ENCODE measurements at places on chromosomes 4 and X.

- no peak for DNase-seq
Measured at GRCh38 chr4:73660808-73661207, 40.6 kb upstream of the RASSF6 start.

DNA sequence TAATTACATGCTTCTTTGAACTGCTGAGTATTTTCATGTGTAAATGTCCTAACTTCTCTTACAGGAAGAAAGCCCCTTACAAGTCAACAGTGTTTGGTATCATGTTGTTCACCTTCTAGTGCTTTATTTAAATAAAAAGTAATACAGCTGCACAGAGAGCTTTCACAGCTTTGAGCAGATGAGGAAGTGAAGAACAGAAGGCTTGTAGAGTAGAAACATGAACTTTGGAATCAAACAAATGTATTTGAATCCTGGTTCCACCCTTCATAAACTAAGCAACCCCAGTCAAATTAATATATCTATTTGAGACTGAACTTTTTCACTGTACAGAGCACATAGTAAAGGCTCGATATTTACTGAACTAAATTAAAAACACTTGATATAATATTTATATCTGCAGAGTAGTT, 120.5 kb downstream of the CAMK2D start:
- no peak for DNase-seq

DNA sequence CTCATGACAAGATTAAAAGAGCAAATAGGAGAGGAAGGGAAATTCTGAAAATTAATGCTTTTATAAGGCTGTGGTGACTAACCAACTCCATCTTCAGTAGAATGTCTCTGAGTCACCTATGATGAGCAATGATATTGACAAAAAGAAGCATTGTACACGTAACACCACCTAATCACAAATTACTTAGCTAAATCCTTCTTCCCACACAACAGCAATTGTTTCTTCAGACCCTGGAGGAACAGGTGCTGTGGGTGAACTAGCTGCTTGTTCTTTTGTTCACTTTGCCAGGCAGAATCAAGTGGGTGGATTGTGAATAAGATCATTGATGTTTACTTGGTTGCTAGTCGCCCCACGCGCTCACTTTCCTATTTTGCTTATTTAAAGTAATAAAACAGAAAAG, 315.5 kb downstream of the CAMK2D start:
- DNase-seq = no peak

DNA sequence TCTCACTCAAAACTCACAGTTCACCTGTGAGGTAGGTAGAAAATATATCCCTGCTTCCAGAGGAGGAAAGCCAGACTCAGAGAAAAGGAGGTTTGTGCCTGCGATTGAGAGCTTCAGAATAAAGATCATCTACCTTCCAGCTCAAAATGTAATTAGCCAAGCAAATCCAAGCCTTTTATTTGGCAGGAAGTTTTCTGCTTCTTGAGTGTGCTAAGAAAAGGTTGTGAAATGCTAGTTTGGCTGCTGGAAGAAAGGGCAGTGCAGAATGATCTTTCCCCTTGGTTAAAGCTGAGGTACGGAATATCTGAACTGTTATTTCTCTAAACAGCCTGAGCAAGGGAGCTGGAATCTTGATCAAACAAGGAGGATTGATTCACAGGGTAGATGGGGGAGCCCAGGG, 59.7 kb upstream of the VCX3B start:
- DNase-seq = no peak

DNA sequence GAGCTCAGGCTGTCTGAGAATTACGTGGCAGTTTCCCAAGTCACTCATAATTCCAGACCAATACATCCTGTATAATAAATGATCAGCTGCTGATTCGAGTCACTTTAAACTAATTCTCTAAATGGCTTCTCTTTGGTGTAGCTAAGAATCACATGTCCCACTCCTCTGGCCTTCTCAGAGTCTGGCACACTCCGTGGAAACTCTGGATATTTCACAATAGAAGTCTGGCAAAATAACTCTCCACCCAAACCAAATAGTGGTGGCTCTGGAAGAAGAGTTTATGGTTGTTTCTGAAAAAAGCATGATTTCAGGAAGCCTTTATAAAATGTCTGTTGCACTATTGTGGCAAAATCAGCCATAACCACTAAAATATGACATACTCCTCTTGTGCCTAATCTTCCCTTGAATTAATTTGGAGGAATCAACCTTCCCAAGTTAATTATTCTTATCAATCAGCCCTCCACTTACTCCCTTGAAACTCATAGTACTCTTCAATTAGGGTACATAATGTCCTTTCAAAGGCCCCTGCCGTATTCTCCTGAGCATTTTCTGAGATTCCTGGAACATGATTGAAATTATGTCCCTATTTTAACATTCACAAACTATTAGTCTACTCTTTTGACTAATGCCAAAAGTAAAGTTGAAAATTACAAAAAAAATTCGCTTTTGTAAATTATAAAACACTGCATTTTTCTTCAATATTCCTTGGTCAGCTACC, 991.6 kb downstream of the FAT4 start:
- no peak for DNase-seq

- no peak for DNase-seq
Measured at GRCh38 chrX:78624426-78624825, 34.7 kb downstream of the RTL3 start.

DNA sequence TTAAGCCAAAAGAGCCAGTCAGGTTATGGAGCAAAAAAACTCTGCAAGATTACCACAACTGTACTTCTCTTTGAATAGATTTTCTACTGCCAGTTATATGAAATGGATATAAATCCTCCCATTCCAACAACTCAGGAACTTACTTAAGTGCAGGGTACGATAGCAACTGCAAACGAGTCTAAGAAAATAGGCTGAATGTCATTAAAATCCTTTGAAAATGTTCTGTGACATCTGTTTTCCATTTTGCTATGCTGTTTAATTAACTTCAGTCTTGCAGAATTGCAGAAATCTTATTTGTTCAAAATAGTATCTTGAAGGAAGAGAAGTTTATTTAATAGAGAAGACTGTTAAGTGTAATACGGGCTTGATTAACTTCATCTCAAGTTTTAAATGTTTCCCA, 243.8 kb downstream of the PALLD start:
- no peak for DNase-seq

- peak; percentile 91 for DNase-seq
Measured at GRCh38 chrX:107710617-107711391, 64.8 kb downstream of the TSC22D3 start.

GRCh38 chr4:118099106-118099505, 64.8 kb downstream of the NDST3 start:
- no peak for DNase-seq

DNA sequence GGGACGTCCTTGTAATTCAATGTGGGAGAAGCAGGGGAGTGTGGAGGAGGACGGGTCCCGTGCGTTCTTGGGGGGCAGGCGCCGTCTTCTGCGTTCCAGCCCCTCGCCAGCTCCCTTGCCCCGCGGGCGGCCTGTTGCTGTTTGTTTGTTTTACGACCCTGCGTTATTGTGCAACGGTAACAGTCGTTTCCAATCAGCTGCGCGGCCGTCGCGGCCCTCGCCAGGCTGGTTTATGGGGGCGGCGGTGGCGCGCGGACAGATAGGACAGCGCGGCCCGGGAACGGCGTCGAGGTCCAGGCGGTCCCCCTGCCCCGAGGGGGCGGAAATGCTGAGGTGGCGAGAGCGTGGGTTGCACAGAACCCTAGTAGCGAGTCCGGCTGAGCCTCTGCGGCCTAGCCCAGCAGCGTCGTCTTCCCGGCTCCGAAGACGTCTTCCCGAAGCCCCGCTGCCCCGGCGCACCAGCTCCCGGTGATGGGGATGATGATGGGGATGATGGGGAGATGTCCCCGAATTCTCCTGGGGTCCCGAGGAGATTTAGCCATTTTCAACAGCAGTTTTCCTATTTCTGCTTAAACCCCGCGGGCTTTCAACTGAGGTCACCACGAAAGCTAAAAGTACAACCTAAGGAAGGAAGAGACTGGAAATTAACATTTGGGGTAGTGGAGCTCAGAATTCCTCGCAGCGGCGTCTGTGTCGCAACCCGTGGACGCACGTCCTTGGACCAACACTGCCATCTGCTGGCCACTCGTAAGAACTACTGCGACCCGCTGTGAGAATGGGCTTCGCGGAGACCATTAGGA, 4.8 kb downstream of the PDGFRA start:
- peak; percentile 52 for DNase-seq

DNA sequence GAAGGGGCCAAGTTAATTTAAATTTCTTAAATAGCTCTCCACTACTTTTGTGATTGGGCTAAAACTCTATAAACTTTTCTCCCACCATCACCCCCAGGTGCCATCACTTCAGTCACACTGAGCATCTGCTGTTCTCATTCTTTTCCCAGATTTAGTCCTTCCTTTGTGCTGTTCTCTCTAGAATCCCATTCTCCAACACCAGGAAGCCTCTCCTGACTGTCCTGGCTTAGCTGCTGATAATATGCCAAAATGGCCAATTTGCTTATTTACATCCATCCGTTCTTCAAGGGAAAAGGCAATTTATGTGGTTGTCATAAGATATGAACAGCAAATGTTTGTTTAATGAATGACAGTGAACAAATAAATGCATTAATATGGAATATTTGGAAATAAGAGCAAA, 44.1 kb downstream of the FGFBP1 start:
- DNase-seq = no peak

- DNase-seq = no peak
Measured at GRCh38 chr4:129248621-129249020, 152.7 kb downstream of the C4orf33 start.

DNA sequence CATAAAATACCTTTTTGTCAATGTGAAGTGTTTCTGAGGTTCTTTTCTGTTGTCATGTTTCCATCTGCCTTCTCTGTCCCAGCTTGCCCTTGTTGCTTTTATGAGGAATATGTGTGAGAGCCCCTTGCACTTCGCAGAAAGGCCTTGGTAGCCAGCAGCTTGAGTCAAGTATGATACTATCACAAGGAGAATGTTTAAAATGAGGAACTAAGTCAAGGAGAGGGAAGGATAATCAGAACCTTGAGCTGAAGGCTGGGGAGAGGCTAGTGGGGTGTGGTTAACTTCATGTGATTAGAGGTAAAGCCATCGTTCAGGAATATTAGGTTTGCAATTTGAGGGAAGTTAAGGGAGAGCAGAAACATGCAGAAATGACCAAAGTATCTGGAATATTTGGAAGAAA, 12.7 kb downstream of the PGK1 start:
- no peak for DNase-seq

GRCh38 chr4:73401412-73401811, 2.7 kb upstream of the ALB start:
- DNase-seq = no peak

Data from central memory CD4-positive, alpha-beta T cell (primary cell).